ENCODE measurements at places on chromosomes 12 and 14. TPM values are rescaled to one million over a fixed set of nuclear protein-coding genes. Genes with fewer than 3 reads are reported as not detected.

DNA sequence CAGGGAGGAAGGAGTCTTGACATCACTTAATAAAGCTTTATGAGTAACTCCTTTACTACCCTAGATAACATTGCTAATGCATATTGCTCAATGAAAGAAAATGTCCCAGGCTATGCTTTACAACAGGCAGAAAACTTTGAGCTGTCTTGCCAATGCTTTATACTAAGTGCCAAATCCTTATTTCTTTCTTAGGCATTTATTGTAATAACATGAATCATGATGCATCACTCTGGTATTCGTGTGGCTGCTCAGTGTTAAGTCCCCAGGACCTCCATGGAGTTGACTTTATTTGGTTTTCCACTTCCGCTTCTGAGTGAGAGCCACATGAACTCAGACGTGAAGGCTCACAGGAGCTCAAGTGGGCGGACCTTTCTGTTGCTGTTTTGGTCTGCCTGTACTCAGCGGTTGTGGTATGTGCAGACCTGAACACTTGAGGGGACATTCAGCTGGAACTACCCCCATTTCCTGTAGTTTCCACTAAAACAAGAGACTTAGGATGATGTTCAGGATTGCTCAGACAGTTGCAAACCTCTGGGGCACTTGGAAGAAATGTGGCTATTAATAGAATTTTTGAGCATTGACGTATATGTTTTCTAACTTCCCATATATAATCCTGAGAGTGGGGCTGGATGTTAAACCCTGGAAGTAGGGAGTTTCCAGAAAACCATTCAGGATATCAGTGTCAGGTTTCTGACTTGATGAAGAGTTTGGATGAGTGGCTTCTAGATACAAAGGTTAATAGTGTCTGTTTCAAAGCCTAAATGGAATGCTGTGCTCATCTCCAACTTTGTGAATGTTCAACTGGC lies 258.6 kb downstream of the MSRB3 start:
- DNase-seq, result peak; percentile 4

CLEC7A gene
- 12.1 TPM for total RNA-seq

GRCh38 chr12:54749191-54749818 lies 101.1 kb upstream of the DCD start:
- DNase-seq, result peak; percentile 36

DNA sequence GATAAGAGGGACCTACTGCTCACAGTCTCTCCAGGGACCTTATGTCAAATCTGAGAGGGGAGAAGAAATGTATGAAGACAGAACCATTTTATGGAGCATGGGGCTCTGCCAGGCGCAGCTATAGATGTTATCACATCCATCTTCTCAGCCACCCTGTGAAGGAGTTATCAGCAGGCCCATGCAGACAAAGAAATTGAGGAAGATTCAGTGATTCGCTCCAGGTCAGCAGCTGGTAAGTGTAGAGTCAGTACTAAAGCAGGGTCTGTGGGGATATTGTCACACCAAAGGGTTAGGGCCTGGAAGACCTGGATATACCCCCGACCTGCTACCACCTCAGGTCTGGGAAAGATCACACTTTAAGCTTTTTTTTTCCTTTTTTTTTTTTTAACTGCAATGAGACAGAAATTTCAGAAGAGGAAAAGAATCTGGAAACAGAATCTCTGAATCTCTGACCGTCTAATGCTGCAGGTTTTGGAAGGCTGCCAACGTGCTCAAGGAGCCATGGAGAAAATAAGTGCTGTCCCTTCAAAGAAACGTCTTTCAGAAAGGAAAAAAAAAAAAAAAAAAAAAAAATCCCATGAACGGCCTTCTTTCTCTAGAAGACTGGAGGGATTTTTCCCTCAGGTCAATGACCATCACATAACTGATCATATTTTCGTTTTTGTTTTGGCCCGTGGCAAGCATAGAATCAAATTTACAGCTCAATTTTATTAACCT lies 73.3 kb upstream of the PLEKHG7 start:
- DNase-seq, result peak; percentile 48

DNA sequence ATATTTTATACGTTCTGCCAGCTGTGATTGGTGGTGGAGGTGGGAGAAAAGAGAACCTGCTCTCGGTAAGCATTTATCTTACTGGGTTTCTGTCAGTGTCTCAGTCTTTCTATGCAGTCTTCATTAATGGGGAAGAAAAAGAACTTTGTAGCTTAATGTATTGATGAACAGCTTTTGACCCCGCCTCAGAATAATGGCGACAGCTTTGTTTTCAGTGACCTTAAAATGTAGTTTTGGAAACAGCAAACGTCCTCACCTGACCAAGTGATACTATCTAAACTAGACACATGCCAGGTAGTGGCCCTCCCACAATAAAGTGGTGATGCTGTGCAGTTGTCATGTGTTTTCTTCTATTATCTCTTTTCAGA lies 1.4 kb downstream of the DACT1 start:
- DNase-seq, result no peak

- no peak for DNase-seq
Observed at GRCh38 chr12:119940897-119941296, 48.1 kb upstream of the BICDL1 start.

- DNase-seq, result no peak
Observed at GRCh38 chr14:26344596-26344995, 253.2 kb downstream of the NOVA1 start.

- DNase-seq, result peak; percentile 61
Observed at GRCh38 chr14:78164226-78164853, 5.8 kb upstream of the NRXN3 start.

DNA sequence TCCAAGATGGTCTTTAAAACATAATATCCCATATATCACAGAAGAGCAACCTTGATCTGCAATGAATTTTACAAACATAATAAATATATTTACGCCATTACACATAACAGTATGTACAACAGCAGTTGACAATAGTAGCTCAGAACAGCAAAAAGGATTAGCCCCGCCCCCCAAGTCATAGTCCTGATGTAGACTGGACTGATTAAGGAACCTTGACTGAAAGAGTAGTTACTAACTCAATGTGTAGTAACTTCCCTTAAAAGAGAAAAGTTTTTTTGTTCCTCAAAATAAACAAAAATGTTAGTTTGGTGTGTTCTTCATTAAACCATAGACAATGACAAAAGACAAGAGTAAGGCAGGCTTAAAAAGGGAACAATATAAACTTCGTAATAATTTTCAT lies 44.5 kb downstream of the GTF2A1 start:
- peak; percentile 78 for DNase-seq

SLCO1A2 gene
- total RNA-seq, result not detected

ARHGAP9 gene
- 11.5 TPM for total RNA-seq

POLE2 gene
- 6.5 TPM for total RNA-seq

- DNase-seq, result no peak
Observed at GRCh38 chr12:4383304-4383865, 3.9 kb upstream of the FGF23 start.

- DNase-seq, result peak; percentile 29
Observed at GRCh38 chr14:74647678-74648461, 35.8 kb upstream of the LTBP2 start.

- DNase-seq, result peak; percentile 62
Observed at GRCh38 chr14:75301666-75302325, 23.2 kb downstream of the FOS start.

DNA sequence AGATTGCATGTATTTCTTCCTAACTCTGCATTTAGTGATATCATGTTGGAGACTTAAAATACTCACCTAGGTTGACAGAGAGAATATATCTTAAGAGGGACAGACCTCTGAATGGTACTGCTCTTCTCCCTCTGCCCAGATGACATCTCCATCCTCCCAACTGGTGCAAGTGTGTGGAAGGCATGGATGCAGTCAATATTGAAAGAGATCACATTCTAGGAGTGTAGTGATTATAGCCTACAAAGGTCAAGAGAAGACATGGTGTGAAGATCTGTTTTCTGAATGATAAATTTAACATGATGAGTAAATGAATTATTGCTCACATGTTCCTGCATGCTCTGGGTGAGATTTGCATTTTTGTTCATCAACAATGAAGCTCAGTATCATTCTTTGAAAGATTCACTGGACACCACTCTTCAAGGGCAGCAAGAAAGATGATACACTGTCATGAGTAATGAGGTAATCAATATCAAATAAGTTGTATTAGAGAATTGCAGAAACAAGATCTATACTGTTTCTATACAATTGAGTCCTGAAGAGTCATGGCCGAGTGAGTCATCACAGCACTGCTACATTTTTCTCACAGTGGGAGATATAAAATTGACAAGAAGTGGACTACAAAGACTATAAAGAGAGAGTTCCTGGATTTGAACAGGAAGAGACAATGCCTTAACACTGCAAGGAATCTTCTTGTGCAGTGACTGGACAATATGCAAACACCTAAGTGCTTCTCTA lies 183.3 kb upstream of the KRR1 start:
- no peak for DNase-seq

DNA sequence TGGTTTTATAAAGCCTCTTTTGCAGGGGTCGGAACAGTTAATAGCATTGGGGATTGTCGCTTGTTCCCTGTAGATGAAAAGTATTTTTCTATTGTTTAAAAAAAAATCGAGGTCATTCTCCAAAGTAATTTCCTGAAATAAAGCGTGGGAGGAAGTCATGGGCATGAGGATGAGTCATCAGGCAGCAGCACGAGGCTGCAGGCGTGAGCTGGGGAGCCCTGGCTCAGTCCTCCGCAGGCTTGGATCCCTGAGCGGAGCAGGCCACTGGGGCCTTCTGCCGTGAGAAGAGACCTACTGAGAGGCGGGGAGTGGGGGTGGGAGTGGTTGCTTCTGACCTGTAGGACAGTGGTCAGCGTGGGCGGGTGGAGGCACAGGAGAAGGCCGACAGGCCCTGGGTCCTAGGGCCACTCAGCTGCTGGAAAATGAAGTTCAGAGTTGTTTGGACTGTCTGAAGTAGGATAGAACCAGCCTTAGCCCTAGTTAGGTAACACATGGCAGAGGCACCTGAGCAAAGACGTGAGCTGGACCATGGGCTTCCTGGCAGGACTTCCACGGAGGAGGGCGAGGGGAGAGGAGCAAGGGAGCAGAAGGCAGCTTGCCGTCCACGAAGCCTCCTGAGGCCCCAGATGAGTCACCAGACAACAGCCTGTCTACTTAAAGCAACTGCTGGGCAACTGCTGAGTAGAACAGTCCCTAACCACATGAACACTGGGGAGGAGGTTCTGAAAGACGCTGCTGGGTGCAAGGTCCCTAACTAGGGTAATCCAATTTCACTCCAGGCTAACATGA lies 21.1 kb upstream of the LGALS3 start:
- DNase-seq, result peak; percentile 95

DNA sequence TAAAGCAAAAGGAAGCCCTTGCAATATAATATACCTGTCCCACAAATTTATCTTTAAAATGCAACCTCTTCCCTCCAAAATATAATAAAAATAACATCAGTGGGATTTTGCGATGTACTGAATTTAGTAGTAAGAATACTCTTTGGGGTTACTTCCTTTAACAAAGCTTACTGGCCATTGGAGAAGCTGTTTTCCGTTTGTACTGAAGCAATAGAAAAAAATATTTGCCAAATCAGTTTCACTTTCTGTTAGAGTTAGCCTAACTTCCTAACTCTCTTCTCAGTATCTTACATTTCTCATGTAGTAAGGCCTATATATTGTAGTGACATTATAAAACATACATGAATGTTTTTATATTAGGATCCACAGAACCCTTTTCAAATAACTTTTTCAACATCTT lies 3.7 kb downstream of the MAX start:
- no peak for DNase-seq

- no peak for DNase-seq
Observed at GRCh38 chr14:102194856-102195255, 55.2 kb downstream of the WDR20 start.

GRCh38 chr14:61872452-61872851 lies 110.2 kb downstream of the SNAPC1 start:
- DNase-seq, result no peak

Data from adrenal gland (tissue), 19 donors.